Aorta (tissue), 5 donors: ENCODE measurements at places on chromosomes 7 and 10. TPM values are rescaled to one million over a fixed set of nuclear protein-coding genes. Genes with fewer than 3 reads are reported as not detected.

The TRPV5 gene
- total RNA-seq, result not detected

DNA sequence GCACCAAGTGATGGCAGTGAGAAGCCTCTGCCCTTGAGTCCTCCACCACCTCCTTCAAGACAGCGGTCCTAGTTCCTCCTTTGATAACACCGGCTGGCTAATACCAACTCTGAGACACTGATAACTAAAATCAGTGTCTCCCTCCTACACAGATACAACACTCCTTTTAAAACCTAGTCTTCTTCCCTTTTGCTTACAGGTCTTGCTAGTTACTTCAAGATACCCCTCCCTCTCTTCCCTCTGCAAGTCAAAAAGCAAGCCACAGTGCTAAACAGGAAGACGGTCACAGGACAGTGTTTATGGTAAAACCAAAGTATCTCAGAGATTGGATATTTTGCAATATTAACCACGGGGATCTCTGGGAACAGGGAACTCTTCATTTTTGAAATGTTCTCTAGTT, 4.6 kb downstream of the AKR1B1 start:
- no peak for DNase-seq

The ACHE gene
- total RNA-seq, result 2.6 TPM

The LIPN gene
- total RNA-seq, result not detected
